ENCODE measurements at places on chromosomes 11 and 22.

DNA sequence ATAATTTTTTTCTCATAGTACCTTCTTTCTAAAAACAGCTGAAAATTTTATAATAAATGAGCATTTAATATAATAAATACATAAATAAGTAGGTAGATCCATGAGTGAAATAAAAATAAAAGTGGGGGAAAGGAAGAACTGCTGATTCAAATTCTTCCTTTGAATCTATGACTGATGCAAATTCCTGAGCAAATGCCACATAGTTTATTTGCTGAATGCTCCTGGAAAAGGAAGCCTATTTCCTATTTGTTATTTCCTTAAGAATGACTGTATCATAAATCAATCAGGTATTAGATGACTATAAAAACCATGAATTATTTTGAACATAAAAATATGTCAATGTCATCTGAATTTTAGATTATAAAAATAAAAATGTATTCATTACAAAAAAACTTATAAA, 16.6 kb downstream of the BTBD10 start:
- no peak for DNase-seq

DNA sequence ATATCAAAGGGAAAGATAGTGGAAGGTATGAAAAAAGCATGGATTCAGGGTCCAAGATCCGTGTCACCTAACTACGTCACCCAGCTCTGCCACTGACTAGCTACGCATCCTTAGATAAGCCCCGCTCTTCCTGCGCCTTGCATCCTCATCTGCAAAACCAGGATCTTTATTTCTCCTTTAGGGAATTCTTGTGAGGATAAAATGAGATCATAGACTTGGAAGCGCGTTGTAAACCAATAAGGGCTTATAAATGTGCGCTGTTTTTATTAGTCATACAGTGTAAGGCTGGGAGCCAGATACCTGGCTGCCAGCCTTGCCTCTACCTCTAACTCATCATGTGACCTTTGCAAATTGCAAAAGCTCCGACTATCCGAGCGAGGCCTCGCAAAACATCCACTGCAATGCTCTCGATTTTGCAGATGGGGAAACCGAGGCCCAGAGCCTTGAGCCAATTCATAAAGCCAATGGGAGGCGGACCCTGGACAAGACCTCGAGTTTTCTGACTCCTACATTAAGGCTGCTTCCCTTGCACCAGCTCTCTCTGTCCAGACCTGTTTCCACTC, 753 bp downstream of the PRPF19 start:
- DNase-seq, result no peak

DNA sequence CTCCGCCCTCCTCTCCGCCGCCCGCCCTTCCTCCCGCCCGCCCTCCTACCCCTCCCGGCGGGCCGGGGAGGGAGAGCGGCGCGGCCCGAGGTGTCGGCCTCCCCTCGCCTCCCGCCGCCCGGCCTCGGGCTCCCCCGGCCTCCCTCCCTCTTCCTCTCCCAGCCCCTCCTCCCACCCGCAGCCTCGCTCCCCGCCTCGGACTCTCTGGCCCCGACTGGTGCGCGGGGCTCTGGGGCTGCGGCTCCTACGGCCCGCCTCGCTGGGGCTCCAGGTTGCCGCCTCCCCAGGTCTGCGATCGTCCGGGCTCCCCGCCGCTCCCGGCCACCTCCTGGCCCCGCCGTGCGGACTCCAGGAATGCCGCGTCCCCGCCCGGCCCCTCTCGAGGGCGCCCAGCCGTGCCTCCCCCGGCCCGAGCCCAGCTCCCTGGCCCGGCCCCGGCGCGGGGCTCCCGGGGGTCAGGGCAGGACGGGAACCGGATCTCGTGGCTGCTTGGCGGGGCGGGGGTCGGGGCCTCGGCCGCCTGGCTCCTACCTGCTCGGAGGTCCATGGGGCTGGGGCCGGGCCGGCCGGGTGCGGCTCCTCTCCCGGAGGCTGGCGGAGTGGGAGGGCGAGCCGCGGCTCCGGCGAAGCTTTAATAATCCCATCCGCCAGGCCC, at the start of gene CLCF1:
Gene CLCF1, minus strand, starts transcription at position 606 of the 655 bp plus-strand sequence. Its CDS starts 59 bp downstream, at position 547.
- DNase-seq, result no peak

DNA sequence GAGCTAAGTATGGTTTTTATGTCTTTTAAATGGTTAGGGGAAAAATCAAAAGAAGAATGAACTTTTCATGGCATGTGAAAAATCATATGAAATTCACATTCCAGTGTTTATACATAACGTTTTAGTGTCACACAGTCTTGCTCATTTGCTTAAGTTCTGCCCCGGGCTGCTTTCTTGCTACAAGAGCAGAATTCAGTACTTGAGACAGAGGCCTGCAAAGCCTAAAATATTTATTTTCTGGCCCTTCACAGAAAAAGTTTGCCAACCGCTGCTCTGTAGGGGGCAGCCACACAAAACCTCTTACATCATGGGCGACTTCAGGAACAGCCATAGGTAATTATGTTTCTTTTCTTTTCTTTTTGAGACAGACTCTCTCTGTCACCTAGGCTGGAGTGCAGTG, 1.0 kb upstream of the ATG2A start:
- no peak for DNase-seq

DNA sequence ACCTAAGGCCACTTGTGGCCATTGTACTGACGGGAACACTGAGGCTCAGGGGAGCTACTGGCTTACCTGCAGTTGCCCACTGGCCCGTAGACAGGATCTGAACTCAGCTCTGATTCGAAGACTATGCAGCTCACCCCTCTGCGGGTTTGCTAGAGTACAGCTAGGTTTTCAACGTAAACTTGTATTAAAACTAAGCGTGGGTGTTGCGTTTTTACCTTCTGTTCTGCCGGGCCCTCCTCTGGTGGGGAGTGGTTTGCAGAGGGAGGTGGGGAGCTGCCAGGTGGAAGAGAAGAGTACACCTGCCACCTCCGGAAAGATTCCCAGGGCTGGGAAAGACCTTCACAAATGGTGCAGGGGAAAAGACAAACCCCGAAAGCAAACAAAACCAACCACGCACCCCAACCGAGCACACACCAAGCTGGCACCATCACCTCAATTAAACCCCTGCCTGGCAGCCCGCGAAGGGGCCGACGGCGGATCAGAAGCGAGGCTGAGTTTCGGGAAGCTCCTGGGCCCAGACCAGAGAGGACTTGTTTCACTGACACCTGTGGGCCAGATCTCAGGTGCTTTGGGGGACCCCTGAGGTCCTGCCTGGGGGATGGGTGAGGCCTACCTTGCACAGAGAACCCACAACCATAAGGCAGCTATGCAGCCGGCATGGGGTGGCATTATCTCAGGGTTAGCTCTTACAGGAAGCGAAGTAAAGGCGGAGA, 37.7 kb downstream of the SHISAL1 start:
- DNase-seq, result no peak

Measured in stimulated activated CD8-positive, alpha-beta memory T cell treated with anti-CD3 and anti-CD28 coated beads, Interleukin-15, amount 100 ng/mL, for 24 hours (primary cell).